ENCODE measurements at places on chromosomes 1 and 21.

- DNase-seq: no peak
These were observed 34.8 kb downstream of the RIMS3 start for GRCh38 chr1:40630488-40631223.

DNA sequence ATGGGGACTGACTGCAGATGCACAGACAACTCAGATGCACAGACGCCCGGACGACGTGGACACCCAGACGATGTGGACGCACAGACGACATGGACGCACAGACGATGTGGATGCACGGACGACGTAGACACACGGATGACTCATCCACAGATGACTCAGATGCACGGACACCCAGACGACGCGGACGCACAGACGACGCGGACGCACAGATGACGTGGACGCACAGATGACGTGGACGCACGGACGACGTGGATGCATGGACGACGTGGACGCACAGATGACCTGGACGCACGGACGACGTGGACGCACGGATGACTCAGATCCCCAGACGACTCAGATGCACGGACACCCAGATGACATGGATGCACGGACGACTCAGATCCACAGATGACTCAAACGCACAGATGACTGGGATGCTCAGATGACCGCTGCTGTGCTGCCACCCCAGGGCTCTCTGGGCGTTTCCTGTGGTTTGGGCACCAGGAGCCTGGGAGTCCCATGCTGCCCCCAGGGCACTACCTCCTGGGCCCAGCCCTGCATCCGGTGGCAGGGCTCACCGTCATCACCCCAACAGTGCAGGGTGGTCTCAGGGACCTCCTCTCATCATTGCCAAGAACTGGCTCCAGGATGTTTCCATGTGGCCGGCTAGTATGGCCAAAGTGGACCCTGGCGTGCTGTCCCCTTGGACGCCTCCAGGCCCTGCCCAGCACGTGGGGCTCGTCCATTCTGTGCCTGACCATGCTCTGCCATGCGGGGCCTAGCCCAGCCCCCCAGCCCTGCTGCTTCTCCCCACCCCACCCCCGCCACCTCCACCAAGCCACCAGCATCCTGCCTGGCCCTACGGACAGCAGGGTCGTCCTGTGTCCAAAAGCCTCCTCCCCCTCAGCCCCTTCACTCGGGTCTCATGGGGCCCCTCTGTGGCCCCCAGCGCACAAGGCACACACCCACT lies 14.0 kb downstream of the FAAP20 start:
- no peak for DNase-seq

DNA sequence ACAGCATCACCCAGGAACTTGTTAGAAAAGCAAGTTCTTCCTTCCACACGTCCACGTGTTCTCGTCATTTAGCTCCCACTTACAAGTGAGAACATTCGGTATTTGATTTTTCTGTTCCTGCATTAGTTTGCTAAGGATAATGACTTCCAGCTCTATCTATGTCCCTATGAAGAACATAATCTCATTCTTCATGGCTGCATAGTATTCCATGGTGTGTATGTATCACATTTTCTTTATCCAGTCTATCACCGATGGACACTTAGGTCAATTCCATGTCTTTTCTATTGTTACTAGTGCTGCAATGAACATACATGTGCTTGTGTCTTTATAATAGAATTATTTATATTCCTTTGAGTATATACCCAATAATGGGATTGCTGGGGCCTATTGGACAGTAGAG lies 368.7 kb upstream of the RUNX1 start:
- DNase-seq: no peak

GRCh38 chr1:107132780-107133179 lies 8.1 kb upstream of the NTNG1 start:
- DNase-seq: no peak

DNA sequence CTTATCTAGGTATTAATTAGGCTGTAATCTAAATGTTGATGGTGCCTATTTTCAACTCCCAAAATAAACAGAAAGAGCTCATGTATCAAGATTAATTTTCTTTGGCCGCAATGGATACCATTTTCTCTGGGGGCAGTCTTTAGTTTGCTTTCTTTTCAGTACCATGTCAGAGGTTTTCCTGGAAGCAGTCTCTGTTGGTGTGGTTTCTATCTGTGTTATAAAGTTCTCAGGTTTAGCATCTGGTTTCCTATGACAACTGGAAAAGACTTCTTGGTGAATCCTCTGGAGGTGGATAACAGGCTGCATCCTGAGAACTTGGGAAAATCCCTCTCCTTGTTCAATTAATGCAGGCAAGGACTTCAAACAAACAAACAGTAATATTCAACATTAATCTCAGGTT lies 38.7 kb upstream of the BATF3 start:
- no peak for DNase-seq

- no peak for DNase-seq
These were observed 15.7 kb downstream of the COL6A2 start for GRCh38 chr21:46113497-46114176.

GRCh38 chr21:39453571-39454179 lies 1.9 kb downstream of the SH3BGR start:
- DNase-seq: no peak

DNA sequence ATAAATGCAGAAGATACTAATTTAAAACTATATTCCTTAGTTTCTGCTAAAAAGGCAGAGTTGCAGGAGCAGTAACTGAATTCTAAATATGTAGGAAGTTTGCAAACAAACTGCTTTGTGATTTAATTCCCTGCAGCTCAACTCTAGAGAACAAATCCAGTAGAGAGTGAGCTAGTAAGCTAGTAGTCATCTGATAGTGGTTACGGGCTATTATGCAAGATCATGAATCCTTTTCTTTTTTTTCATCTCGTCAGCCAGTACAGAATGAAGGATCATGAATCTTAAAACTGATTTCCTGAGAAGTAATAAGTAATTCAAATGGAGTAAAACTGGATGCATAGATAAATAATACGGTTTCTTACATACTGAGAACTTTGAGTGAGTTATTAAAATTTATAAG lies 3.3 kb downstream of the DPH5 start:
- DNase-seq: no peak

GRCh38 chr1:234922987-234923386 lies 205.7 kb downstream of the TOMM20 start:
- no peak for DNase-seq

DNA sequence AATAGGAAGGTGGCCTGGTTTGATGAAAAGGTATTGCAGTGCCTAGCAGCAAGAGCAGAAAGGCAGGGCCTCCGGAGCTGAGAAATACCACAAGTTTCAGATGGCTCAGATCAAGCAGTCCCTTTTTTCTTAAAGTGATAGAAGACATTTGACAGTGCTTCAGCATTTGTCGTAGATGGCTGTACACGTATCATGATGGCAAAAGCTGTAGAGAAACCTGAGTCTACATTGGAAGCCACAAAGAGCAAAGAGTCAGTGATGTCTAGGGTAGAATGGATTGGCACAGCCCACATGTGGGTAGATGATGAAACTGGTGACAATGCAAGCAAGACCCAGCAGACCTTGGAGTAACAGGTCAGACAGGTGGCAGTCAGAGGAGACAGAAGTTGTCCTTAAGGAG lies 101.3 kb upstream of the ARTN start:
- DNase-seq: no peak

- no peak for DNase-seq
These were observed 483.5 kb upstream of the ADGRL2 start for GRCh38 chr1:81317191-81317590.

DNA sequence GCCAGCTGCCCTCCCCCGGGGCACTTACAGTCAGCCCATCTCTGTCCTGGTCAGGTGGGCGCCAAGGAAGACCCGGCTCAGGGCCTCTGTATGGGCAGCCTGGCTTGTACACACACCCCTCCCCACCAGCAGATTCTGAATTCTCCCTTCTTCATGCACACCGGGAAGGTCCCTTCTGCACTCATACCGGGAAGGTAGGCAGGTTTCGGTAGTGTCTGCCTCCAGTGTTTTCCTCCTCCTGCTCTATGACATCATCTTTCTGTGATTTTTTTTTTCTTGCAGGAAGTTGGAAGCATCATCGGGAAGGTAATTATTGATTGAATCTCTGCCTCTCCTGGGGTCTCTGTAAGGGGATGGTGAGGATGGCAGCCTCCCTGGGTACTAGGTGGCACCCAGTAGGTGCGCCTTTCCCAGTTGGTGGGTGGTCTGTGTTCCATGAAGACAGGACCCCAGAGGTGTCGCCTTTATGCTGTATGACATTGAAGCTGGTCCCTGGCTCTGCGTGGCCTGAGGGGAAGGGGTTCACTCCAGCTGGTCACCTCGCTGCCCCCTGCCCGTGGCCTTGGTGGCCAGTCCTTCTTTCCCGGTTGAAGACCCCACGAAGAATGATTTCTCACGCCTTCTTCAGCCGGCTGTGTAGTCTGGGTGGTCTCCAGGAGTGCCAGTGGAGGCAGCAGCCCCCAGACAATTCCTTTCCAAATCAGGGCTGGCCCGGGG lies 82.1 kb upstream of the COL6A1 start:
- DNase-seq: no peak

GRCh38 chr21:43701936-43702784 lies 16.8 kb upstream of the PDXK start:
- no peak for DNase-seq

- no peak for DNase-seq
These were observed 261.2 kb downstream of the GRIK1 start for GRCh38 chr21:29678626-29679025.

- DNase-seq: no peak
These were observed 8.5 kb downstream of the GGPS1 start for GRCh38 chr1:235336903-235337302.

DNA sequence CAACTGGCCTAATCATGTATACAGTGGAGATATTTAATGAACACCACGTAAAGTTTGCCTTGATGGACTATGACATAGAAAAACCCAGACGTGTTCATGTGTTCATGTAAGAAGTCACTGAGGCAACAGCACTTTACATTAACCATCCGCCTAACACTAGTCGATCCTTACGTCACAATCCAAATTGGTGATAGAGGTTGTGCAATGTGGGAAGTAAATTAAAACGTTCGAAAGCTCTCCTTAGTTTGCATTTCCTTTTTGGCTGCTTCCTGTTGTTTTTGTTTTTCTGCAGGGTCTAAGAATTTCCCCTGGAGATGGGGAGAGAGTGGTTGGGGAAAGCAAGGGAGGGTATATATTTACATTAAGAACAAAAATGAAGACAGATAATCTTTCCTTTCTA lies 587.5 kb upstream of the ADGRL2 start:
- DNase-seq: no peak

DNA sequence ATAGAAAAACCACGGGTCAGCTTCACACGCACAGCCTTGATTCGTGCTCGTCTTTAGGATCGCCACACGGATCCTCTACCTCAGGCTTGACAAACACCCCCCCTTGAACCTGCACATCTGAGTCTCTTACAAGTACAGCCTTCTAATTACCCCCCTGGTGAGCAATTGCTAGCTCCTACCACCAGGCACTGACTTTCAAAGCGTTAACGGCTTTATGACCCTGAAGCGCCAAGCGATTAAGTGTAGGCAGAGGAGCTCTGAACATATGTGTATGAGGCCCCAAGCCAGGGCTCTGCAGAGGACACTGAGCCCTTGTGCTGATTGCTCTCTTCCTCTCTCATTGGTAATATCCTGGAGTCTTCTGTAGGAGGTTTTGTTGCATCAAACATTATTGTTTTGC lies 55.7 kb upstream of the EPHA8 start:
- no peak for DNase-seq

DNA sequence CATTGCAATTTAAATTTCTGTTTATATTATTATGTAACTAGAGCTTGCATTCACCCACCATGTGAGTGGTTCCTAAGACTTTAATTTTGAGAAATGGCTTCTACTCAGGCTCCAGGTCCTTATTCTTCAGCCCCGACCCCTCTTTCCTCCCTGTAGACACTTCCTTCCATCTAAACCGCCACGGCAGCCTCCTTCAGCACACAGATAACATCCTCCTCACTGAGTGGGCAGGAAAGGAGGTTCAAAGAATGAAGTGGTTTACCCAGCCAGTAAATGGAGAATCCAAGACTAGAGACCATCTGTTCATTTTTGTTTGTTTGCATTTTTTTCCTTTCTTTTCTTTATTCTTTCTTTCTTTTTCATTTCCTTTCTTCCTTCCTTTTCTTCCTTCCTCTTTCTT lies 37.1 kb upstream of the SOD1 start:
- no peak for DNase-seq

DNA sequence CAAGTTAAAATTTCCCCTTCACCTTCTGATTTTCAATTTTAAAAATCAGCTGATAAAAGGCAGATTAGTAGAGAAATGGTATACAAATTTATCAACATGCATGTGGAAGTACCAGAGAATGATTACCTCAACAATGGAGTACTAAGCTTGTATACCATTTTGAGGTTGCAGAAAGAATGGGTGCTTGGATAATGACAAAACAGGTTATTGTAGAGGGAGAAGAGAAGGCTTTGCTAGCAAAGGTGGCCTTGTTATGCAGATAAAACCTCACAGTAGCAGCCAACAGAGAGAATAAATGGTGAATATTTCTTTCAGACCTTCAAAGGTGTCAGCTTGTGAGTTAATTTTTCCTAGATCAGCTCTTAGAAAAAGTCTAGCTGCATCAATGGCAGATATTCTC lies 1174.9 kb upstream of the ADGRL4 start:
- DNase-seq: no peak

GRCh38 chr1:218426343-218426657 lies 81.2 kb downstream of the TGFB2 start:
- DNase-seq: no peak

DNA sequence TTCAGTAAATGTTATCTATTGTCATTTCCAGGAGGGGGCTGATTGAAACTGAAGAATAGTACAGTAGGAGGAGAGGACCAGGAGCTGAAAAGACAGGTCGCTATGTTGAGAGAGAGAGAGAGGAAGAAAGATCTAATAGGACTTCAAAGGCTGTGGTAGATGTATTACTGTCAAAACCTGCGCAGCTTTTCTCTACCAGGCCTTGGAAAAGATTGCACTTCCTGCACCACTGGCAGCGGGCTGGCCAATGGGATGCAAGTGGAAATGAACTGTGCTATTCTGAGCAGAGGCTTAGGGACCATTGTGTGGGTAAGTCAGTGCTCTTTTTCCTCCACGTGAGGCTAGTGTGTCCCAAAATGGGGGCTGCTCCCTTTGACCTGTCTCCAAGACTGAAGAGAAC lies 47.1 kb downstream of the MDM4 start:
- DNase-seq: no peak

DNA sequence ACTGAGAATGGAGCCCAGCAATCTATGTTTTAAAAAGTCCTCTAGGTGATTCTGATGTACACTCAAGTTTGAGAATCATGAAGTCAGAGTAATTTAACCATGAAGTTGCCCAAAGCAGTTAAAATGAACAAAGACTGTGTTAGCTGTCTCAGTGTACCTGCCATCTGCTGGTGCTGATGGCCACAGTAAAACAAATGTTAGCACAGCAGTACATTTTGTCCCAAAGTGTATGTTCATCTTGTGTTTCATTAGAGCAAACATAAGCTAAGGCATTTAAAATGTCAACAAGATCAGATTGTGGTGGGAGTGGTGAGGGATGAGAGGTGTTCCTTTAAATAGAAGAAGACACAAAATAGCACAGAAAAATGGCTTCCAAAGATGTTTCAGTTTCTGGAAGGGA lies 31.1 kb downstream of the FYB2 start:
- no peak for DNase-seq

GRCh38 chr1:181501612-181502011 lies 18.3 kb downstream of the CACNA1E start:
- no peak for DNase-seq

Data from AML-193 (cell line).